Fibroblast of skin of back (primary cell): ENCODE measurements at places on chromosomes 4 and X.

- no peak for DNase-seq
Observed at GRCh38 chrX:69808375-69808774, 192.5 kb downstream of the EDA start.

GRCh38 chr4:3255611-3256186 is 6.7 kb downstream of the MSANTD1 start:
- no peak for DNase-seq

GRCh38 chrX:68659786-68660185 is 12.3 kb downstream of the STARD8 start:
- DNase-seq = no peak

DNA sequence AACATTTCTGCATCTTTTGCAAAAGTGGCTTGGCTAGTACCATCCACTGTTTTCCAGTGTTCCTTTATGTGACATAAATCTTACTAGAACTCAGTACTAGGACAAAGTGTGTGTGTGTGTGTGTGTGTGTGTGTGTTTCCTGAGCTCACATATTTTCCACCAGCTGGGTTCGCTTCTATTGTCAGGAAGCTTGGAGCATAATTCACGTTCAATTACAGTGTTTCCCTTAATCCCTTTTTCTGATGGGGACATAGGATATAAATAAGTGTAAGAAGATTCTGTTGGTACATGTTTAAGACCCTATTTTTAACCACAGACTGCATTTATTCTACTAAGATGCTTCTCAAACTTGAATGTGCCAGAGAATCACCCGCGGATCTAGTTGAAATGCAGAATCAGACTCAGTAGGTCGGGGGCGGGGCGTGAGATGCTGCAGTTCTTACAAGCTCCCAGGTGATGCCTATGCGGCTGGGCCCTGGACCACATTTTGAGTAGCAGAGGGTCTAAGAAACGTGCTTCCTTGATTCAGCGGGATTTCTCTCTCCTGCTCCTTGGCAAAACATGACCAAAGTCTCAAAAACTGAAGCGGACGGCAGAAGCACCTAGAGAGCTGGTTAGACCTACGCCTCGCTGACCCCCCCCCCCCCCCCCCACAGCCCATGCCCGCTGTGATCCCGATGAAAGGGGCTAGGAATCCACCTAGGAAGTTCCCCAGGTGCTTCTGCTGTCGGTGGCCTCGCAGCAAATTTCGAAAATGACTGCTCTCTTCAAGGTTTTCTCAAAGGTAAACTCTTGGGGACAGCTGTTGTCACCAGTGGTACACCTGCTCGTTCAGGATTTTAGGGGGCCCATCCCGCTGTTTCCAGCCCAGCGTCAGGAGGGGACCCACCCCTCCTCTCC is 797 bp downstream of the CD99L2 start:
- peak; percentile 18 for DNase-seq

- no peak for DNase-seq
Observed at GRCh38 chrX:13690836-13691235, 1.9 kb downstream of the RAB9A start.

DNA sequence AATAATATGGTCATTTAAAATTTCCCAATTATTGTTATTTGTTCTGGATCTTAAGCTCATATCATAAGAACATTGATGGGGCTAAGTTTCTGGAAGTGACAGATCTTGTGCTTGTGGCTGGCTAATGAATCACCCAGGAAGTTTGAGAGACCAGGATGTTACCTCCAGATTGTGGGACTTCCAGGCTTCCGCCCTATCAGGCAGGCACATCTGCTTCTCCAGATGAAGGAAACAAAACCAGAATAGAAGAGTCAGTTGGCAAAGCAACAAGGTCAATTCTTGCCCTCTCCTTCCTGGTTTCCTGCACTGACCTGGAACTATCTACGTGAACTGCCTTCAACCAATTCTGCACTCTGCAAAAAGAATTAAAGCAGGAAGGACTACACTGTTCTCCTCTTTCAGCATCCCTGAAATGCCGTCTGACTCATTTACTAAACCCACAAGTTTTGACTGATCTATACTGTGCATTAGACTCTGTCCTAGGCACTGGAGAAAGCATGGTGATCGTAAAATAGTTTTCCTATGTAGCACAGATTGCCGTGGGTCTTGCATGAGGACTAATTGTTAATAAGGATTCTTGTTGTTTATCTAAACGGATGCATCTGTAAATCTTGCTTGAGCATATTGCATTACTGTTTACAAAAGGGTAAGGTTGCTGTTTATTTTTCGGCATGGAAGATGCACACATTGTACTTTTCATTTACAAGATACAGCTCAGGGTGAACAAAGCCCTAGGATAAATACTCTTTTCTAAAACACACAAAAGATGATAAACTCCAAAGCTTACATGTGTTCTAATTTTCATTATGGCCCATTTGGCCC is 74.6 kb downstream of the AMELX start:
- DNase-seq = no peak

GRCh38 chr4:89640620-89641366 is 196.2 kb downstream of the SNCA start:
- DNase-seq = peak; percentile 45

GRCh38 chrX:99909946-99910345 is 500.1 kb downstream of the PCDH19 start:
- DNase-seq = no peak

DNA sequence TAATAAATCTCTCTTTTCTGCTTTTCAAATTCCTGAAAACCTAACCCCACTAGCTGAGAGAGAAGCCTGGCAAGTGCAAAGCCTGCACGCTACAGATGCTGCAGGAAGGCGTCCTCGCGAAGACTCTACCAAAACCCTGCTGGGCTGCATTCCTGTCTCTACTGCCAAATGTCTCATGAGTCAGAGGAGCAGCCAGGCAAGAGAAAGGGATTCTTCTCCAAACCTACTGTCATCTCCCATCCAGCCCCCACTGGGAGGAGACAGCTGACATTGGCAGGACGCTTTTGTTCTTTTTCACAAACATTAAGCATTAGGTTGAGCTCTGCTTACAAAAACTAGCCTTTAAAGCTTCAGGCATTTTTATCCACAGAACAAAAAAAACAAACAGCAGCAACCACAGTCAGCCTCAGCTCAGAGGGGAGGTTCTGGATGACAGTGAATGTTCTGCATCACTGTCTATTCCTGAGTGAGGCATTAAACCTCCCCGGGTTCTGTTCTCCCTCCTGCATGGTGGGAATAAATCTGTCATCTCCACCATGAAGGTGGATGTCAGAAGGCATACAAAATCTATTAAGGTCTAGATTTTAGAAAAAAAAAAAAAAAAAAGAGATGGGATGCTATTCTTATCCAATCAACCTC is 18.0 kb downstream of the CRMP1 start:
- DNase-seq = peak; percentile 67

DNA sequence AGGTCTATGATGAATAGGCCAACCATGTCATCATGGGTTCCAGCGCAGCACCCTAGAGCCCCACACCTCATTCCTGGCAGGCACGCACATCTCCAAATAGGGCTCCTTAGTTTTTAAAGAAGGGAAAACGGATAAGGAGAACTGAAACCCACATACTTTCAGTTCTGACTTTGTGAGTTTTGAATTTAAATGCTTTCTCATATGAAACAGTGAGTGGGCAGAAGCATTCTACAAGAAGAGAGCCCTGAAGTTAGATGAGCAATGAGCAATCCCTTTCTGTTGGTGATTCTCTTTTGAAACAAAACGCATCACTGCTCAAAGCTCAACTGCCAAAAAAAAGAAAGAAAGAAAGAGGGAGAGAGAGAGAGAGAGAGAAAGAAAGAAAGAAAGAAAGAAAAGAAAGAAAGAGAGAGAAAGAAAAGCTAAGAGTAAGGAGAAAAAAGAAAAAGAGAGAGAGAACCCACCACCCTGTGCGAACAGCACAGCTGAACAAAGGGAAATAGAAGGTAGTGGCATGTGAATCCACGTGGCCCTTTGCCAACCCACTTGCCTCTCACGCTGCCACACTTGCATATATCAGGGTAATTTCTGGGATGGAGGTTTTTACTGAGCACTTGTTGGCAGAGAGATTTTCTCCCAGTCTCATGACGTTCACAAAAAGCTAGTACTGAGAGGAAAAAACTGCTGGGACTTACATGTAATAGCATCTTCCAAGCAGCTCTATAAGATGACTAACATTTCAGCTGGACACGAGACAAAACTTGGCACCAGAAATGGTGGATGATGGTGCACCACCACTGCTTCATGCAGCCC is 31.0 kb downstream of the TMSB4X start:
- no peak for DNase-seq

DNA sequence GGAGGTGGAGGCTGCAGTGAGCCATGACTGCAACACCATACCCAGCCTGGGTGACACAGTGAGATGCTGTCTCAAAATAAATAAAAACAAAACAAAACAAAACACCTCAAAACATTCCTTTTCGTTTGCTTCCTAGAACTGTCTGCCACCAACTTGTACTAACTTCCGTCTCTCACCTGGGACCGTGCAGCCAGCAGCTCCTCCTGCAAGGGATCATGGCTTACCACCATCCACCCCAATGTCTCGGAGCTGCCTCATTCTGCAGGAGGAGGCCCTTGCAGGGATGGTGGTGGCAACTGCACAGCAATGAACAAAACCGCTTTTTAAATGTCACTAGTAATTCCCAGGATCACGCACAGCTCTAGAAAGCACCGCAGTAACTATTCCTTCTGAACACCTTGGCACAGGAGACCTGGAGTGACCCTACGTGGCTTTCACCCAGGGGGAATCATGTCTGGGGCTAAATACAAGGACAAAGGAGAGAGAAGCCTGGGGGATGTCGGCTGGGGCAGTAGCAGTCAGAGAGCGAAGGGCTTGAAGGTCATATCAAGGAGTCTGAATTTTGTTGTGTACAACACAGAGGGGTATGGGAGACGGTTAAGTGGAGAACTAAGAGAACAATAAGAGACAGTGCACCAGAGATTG is 17.4 kb upstream of the KIAA0232 start:
- no peak for DNase-seq

DNA sequence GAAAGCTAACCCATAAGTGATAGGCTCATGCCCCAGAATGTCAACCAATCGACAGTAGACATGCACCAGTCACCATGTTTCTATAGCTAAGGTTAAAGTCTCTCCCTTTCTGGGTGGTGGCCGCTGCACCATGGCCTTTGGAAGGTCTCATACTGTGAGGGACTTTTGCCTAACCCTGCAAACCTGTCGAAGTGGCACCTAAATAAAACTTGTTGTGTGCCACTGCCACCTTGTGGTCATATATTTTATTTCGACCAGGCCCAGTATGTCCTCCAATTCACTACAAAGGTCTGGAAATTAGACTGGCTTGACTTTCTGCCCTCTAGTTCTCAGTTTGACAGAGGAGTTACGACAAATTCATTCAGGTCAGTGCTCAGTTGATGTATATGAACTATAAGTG is 163.1 kb downstream of the SMARCA1 start:
- peak; percentile 34 for DNase-seq

- DNase-seq = no peak
Observed at GRCh38 chr4:127993151-127993550, 27.9 kb downstream of the ABHD18 start.

DNA sequence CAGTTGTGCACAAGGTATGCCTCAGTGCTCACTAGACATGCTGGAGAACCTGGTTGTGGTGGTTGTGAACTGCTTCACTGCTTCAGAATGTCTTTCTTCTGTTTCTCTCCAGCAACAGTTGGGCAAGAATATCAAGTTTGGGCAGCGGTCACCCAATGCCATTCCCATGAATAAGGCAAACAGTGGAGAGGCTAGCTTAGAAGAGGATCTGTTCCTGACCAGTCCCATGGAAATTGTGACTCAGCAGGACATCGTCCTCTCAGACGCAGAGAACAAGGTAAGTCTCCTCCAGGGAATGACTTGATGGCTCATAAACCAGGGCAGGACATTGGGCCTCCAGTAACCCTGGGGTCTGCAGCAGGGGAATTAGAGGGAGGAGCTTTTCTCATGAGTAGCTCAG is 79.9 kb downstream of the AASDH start:
- peak; percentile 23 for DNase-seq
